Fibroblast of the conjunctiva (primary cell): ENCODE measurements at places on chromosomes 4 and X.
A peak's percentile ranks its signal among the peaks of the same experiment; 100 is the strongest.

- DNase-seq: no peak
These were observed 327.3 kb upstream of the ATOH1 start for GRCh38 chr4:93501244-93501643.

- no peak for DNase-seq
These were observed 359.2 kb downstream of the FBXW7 start for GRCh38 chr4:152176627-152177214.

GRCh38 chr4:73442275-73442674 lies 6.3 kb downstream of the AFP start:
- DNase-seq: no peak

DNA sequence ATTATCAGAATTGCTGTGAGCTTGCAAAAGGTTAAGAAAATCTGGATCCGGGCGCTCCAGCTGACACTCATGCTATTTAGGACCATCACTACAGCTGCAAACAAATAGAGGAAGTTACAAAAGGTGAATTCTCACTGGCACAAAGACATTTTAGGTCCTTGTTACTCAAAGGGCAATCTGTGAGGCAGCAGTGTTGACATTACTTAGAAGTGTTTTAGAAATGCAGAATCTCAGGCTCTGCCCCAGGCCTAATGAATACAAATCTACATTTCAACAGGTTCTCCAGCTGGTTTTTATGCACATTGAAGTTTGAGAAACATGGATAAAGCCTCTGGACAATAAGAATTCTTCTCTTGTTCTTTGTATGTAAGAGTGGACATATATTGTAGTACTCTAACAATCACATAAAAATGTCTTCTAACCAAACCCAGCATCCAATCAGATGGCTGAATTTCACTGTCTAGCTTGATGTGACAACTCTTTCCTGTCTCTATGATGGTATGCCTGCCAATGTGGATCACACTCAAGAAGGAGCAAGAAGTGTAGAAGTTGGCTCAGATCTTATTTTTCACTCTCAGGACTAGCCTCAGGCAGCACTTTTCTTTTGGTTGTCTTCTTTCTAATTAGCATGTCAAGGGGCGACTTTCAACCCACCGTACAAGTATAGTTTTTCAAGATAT lies 18.8 kb downstream of the SLC7A11 start:
- DNase-seq: no peak

DNA sequence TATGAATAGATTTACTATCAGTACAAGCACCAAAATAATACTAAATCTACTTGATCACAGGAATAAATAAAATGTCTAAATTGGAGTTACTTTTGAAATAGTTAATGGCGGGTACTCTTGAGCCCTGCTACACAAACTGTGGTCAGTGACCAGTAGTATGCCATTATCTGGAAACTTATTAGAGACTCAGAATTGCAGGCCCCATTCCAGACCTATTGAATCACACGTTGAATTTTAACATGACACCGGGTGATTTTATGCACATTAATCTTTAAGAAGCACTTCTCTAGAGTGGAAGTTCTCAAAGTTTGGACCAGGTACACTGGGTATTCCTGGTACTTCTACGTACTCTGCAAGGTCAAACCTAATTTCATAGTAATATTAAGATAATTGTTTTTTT lies 660.0 kb upstream of the POU3F4 start:
- DNase-seq: no peak

DNA sequence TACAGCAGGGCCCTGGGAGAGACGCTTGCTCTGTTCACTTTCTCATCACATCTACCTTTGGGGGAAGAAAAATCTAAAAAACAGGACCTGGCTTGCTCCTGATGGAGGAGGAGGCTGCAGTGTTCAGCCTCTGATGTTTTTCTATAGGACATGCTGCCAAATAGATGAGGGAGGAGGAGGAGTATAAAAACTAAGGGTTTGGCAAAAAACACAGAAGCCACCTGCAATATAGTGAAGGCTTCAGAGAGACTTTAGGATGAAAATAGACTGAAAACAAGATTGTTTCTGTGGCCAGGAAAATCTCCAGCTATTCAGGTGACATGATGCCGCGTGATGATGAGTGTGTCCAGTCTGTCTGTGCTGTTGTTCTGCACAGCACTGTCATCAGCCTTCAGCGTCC lies 160.6 kb downstream of the PTTG2 start:
- no peak for DNase-seq

DNA sequence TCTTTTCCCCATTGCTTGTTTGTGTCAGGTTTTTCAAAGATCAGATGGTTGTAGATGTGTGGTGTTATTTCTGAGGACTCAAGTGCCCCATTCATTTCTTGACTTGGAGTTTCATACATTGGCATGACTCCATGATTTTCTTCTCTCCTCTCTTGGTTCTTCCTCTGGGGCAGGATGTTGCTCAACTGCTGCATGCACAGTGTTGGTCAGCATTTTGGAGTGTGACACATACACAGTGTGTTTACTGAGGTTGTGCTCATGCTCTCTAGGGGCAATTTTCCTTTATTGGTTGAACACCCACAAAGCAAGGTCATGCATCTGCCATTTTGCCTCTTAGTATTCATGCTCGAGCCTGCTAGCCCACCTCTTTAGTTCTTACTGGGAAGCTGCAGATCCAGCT lies 1993.8 kb downstream of the ARAP2 start:
- peak; percentile 23 for DNase-seq

- DNase-seq: no peak
These were observed 13.6 kb downstream of the EREG start for GRCh38 chr4:74378573-74378972.

- DNase-seq: no peak
These were observed 21.9 kb downstream of the POU3F4 start for GRCh38 chrX:83529950-83530349.

- no peak for DNase-seq
These were observed 90.0 kb downstream of the IGSF1 start for GRCh38 chrX:131199091-131199490.

DNA sequence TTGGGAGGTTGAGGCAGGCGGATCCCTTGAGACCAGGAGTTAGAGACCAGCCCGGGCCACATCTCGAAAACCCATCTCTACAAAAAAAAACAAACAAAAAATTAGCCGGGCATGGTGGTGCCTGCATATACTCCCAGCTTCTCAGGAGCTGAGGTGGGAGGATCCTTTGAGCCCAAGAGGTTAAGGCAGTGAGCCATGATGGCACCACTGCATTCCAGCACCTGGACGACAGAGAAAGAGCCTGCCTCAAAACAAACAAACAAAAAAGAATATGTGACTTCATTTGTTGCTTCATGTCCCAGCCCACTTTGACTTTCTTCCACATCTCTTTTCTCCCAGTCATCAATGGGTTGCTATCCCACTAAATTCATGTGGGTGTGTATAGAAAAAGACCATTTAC lies 79.7 kb downstream of the BCOR start:
- DNase-seq: no peak

DNA sequence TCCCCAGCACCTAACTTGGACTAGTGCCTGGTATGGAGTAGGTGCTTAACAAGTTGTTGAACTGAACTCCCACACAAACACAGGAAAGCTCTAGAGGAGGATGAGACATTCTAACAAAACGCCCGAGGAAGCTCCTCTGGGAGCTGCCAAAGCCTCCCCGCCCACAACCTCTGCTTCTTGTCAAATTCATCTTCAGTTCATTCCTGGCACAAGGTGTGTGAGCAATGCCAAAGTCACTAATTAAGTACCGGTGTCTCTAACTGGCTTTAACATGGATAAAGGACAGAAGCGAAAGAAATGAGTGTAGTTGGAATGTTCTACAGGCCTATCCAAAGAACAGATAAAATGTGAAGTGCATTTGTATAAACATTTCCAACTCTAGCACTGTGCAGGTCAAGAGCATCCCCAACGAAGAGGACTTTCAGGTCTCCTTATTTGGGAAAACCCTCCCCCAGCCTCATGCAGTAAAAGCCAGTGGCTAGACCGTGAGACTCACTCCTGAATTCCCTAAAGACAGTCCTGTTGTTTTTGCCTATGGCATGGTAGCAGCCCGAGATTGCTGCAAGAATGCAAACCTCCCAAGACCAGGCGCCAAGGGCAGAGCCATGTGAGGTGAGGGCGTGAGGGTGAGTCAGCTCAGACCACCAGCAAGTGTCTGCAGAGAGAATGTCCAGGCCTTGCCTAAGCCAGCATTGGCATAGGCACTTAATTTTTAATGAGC lies 72.2 kb upstream of the KLF3 start:
- DNase-seq: no peak

- DNase-seq: peak; percentile 68
These were observed 135.6 kb downstream of the TSPAN5 start for GRCh38 chr4:98522636-98523395.

GRCh38 chr4:63965875-63966274 lies 443.4 kb downstream of the TECRL start:
- no peak for DNase-seq

DNA sequence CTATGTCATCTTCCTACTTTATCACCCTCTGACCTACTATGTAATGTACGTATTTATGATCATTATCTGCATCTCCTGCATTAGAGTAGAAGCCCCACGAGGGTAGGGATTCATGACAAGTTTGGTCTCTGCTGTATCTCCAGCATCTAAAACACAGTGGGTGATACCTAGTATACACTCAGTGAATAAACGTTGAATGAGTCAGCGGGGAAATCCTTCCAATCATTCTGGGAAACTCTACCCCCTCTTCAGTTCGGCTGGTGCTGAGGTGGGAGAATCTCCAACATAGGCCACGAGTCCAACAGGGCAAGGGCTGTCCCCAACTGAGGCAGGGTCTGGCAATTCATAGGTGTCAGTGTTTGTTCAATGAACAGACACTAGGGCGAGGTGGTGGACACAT lies 74.4 kb upstream of the EFNB1 start:
- DNase-seq: no peak

GRCh38 chr4:114115526-114115925 lies 136.1 kb upstream of the ARSJ start:
- no peak for DNase-seq

GRCh38 chr4:160709546-160709945 lies 1454.3 kb downstream of the FSTL5 start:
- DNase-seq: no peak

GRCh38 chrX:125744914-125745313 lies 421.2 kb downstream of the DCAF12L2 start:
- DNase-seq: no peak

DNA sequence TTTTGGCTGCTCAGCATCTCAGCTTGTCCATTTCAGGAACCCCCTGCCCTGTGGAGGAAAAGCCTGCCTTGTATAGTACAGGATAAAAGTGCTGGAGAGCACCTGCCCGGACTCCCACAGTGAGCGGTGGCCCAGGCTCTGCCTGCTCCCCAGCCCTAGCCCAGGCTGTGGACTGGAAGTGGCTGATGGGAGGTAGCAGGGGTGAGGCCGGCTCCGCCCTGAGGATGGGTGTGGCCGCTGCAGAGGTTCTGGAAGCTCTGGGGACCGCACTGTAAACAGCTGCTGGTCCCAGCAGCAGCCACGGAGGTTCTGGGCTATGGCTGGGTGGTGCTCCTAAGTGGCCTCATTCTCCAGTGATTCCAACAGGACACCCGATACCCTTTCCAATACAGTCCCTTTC lies 56.6 kb upstream of the HELT start:
- DNase-seq: no peak

- DNase-seq: no peak
These were observed 13.3 kb downstream of the OPHN1 start for GRCh38 chrX:68419975-68420374.

- no peak for DNase-seq
These were observed 807.9 kb downstream of the C4orf33 start for GRCh38 chr4:129903861-129904260.

DNA sequence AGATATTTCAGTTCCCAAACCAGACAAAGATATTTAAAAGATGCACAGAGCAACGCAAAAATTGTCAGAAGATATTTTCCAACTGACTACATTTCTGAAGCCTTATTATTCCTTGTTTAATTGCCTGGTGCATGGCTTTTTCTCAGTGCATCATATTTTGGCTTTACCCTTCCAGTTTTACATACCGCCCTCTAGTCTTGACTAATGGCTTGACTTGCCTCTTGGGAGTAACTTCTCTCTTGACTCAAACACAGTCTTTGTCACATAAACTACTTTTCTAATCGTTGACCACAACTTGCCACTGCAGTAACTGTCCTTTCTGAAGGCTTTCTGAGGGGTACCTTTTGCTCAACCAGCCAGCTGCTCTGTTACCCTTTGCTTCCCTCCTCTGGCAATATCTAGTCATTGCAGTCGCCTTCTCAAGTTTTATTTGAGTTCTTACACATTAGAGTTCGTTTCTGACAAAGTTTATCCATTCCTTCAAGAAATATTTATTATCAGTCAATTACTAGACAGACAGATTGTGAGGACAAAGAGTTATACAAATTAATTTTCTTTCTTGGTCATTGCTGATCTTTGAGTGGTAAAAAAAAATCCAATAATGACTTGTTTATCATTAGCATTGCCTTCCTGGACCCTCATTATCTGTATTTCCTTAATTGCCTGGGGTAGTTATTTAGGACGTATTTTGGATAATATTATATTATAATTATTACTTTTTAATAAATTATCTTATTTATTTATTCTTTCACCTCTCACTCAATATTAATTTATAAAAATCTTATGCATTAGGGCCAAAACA lies 506.9 kb upstream of the PCDH10 start:
- DNase-seq: peak; percentile 23

GRCh38 chr4:98480535-98480934 lies 177.9 kb downstream of the TSPAN5 start:
- DNase-seq: no peak

DNA sequence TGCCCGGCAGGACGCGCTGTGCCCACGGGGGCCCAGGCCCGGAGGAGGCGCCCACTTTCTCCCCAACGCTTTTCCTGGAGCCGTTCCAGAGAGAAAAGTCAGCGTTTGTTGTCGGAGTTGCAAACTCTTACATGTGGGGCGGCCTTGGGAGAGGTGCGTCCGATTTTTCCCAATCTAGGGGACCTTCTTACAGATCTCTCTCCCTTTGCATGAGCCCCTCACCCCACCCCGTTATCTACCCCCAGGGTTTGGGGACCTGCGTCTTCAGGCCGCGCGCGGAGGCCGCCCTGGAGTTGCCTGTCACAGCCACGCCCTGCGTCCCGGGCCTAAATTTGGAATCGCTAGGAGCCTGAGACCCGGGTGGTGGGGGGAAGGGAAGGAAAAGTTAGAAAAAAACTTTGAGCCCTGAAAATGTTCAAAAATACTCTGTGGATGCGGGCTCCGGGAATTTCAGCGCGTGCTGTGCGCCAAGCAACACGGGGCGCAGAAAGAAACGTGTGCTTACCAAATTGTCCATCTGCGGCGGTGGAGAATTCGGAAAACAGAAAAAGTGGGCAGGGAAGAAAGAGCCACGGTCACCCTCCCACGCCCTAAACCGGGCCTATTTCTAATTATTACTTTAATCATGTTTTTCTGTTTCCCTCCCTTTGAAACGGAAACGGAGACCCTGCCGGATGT lies 587 bp downstream of the CD99 start:
- no peak for DNase-seq

- DNase-seq: no peak
These were observed 869.1 kb upstream of the GRID2 start for GRCh38 chr4:91434631-91435030.

GRCh38 chr4:173246719-173247118 lies 78.1 kb downstream of the GALNT7 start:
- no peak for DNase-seq

- no peak for DNase-seq
These were observed 274.7 kb downstream of the GLUD2 start for GRCh38 chrX:121322159-121322558.
